ENCODE measurements at places on chromosomes 11 and 22. TPM values are rescaled to one million over a fixed set of nuclear protein-coding genes. Genes with fewer than 3 reads are reported as not detected.

DNA sequence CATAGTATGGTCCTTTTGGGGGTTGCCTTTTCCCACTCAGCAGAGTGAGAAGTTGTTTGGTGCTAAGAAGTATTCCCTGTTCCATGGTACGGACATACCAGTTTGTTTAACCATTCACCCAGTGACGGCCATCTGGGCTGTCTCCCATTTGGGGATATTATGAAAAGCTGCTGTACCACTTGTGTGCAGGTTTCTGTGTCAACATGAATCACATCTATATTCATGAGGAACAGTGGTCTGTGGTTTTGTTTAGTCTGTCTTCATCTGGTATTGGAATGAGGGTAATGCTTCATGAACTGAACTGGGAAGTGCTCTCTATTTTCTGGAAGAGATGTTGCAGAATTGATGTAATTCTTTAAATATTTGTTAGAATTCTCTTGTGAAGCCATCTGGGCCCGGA is 89.5 kb downstream of the TRMU start:
- DNase-seq, result no peak
- H3K4me1 ChIP-seq, result no peaks in the 10 kb centered on the region
- no peak overlapping the region for H3K27ac ChIP-seq
- no peaks in the 10 kb centered on the region for H3K27me3 ChIP-seq
- H3K4me3 ChIP-seq, result no peak overlapping the region

- H3K27ac ChIP-seq, result no peak overlapping the region
- H3K27me3 ChIP-seq, result no peaks in the 10 kb centered on the region
- H3K4me1 ChIP-seq, result no peaks in the 10 kb centered on the region
- no peak for DNase-seq
Observed at GRCh38 chr11:66211100-66211499, 57.3 kb upstream of the RAB1B start.

DNA sequence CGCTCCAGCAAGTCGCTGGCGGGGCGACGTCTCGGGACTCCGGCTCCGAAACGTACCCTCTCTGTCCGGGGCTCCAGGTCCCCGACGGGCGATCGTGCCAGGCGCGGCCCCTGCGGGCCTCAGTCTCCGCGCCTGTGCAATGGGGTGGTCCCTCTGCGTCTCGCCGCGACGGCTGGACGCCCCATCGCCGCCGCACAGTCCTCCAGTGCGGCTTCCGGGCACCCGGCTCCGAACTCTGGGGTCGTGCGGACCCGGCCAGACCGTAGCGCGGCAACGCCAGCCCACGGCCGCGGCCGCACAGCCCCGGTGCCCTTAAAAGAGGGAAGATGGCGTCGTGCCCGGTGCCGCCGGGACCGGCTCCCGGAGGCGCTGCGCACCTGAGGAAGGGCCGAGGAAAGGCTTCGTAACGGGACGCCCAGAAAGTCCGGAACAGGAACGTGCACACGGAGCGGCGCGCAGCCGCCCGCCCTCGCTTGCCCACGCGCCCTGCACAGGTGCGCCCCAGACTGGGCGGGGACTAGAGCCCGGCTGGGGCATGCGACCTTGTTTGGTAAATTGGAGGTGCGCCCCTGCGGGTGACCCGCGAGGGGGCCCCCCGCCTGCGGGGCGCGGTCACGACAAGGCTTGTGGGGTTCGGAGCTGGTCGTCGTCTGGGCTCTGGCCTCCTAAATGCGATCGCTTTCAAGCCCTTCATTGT is 525 bp downstream of the BIK start:
- H3K36me3 ChIP-seq, result no peaks in the 10 kb centered on the region
- no peak for DNase-seq
- peak overlapping the region; percentile 50 for H3K4me3 ChIP-seq
- no peak overlapping the region for H3K27ac ChIP-seq
- H3K4me1 ChIP-seq, result no peaks in the 10 kb centered on the region

Gene OR5A1
- total RNA-seq, result not detected

- peaks cover 21% of the 10 kb centered on the region for H3K27me3 ChIP-seq
- DNase-seq, result no peak
- no peaks in the 10 kb centered on the region for H3K4me1 ChIP-seq
- no peak overlapping the region for H3K27ac ChIP-seq
- H3K4me3 ChIP-seq, result no peak overlapping the region
Observed at GRCh38 chr11:46326813-46327416, 20.3 kb upstream of the DGKZ start.

- no peak for DNase-seq
- no peak overlapping the region for H3K4me3 ChIP-seq
- H3K4me1 ChIP-seq, result no peaks in the 10 kb centered on the region
- peaks cover 2% of the 10 kb centered on the region for H3K36me3 ChIP-seq
- H3K27me3 ChIP-seq, result no peaks in the 10 kb centered on the region
Observed at GRCh38 chr11:6405052-6405667, 13.7 kb downstream of the APBB1 start.

Gene TIMP3
- total RNA-seq, result 2.0 TPM
